ENCODE measurements at places on chromosomes 16 and 17.

GRCh38 chr17:13704333-13704732, 102.6 kb upstream of the HS3ST3A1 start:
- no peaks in the 10 kb centered on the region for H3K27me3 ChIP-seq
- no peak overlapping the region for H3K4me3 ChIP-seq
- no peaks in the 10 kb centered on the region for H3K4me1 ChIP-seq
- H3K36me3 ChIP-seq, result no peaks in the 10 kb centered on the region
- DNase-seq, result no peak

GRCh38 chr17:2871205-2871604, 75.0 kb downstream of the RAP1GAP2 start:
- H3K4me3 ChIP-seq, result no peak overlapping the region
- H3K36me3 ChIP-seq, result no peaks in the 10 kb centered on the region
- no peak for DNase-seq
- no peak overlapping the region for H3K27ac ChIP-seq
- no peaks in the 10 kb centered on the region for H3K27me3 ChIP-seq

- no peak overlapping the region for H3K27ac ChIP-seq
- H3K27me3 ChIP-seq, result no peaks in the 10 kb centered on the region
- no peak for DNase-seq
- H3K4me1 ChIP-seq, result no peaks in the 10 kb centered on the region
These were observed 19.4 kb downstream of the CD300A start for GRCh38 chr17:74485841-74486240.

- peaks cover 7% of the 10 kb centered on the region for H3K4me1 ChIP-seq
- no peak overlapping the region for H3K4me3 ChIP-seq
- H3K36me3 ChIP-seq, result no peaks in the 10 kb centered on the region
- no peak overlapping the region for H3K27ac ChIP-seq
- no peaks in the 10 kb centered on the region for H3K27me3 ChIP-seq
These were observed 89.7 kb downstream of the SEC14L1 start for GRCh38 chr17:77230436-77230830.

DNA sequence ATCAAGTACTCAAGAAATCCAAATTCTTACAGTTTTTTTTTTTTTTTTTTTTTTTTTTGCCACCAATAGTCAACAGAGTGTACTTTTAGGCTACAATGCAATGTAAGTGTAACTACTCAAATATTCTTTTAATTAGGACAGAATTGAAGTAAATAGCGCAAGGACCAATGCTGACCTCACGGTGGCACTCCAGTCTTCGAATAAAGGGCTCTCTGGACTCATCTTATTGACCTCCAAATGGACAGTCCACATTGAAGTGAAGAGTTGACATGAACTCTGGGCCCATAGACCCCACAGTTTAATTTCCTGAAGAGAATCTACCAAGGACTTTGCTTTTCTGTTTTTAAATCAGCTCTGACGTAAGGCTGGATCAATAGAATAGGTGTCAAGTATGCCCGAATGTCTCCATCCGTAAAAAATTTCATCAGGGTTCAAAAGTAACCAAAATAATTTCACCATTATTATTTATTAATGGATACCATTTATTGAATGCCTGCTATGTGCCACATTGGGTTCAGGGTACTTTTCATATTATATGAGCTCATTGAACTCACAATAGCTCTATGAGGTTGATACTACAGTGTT, 7.3 kb upstream of the DDX52 start:
- peak; percentile 44 for DNase-seq
- H3K27me3 ChIP-seq, result no peaks in the 10 kb centered on the region
- H3K36me3 ChIP-seq, result no peaks in the 10 kb centered on the region
- no peak overlapping the region for H3K4me3 ChIP-seq

GRCh38 chr17:45992175-45992574, 6.9 kb upstream of the STH start:
- no peaks in the 10 kb centered on the region for H3K36me3 ChIP-seq
- no peaks in the 10 kb centered on the region for H3K4me1 ChIP-seq
- no peak overlapping the region for H3K27ac ChIP-seq
- no peak overlapping the region for H3K4me3 ChIP-seq

DNA sequence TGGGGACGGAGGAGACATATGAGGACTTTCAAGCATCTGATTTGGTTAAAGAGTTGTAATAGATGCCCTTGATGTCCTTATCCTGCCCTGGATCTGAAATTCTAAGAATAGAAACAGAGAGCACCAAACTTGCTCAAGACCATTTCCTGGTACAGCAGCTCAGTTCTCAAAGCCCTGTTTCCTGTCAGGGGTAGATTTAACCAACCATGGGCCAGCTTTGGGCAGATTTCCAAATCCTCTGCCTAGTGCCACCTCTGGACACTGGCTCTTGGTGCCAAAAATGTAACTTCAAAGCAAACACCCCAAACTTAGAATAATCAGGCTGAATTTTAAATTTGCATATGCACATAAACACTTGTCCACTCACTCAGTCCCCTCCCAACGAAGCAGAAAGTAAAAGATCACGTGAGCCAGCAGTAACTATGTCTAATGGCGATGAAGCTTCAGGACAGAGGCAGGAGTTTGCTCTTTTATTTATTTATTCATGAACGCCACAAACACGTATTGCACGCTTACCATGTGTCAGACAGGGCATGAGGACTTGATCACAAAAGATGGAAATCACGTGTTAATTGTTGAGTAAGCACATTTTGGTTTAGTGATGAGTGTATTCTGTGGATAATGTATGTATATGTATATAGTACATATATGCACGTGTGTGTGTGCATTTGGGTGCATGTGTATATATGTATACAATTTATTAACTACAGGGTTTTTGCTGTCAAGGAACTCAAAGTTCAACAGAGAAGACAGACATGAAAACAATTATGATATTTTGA, 23.1 kb upstream of the SDK2 start:
- no peak for DNase-seq
- no peaks in the 10 kb centered on the region for H3K36me3 ChIP-seq
- H3K4me1 ChIP-seq, result no peaks in the 10 kb centered on the region
- H3K27me3 ChIP-seq, result no peaks in the 10 kb centered on the region
- no peak overlapping the region for H3K27ac ChIP-seq

GRCh38 chr16:3076577-3076976, 11.1 kb downstream of the IL32 start:
- H3K4me3 ChIP-seq, result no peak overlapping the region
- no peaks in the 10 kb centered on the region for H3K27me3 ChIP-seq
- no peak for DNase-seq
- H3K27ac ChIP-seq, result peak overlapping the region; percentile 47

GRCh38 chr16:24645739-24646645, 83.5 kb upstream of the TNRC6A start:
- DNase-seq, result peak; percentile 22
- no peak overlapping the region for H3K27ac ChIP-seq
- H3K36me3 ChIP-seq, result no peaks in the 10 kb centered on the region
- H3K27me3 ChIP-seq, result no peaks in the 10 kb centered on the region

GRCh38 chr16:75114946-75115825, 1.4 kb downstream of the LDHD start:
- no peak overlapping the region for H3K27ac ChIP-seq
- H3K4me3 ChIP-seq, result peak overlapping the region; percentile 50
- H3K36me3 ChIP-seq, result no peaks in the 10 kb centered on the region
- no peak for DNase-seq

DNA sequence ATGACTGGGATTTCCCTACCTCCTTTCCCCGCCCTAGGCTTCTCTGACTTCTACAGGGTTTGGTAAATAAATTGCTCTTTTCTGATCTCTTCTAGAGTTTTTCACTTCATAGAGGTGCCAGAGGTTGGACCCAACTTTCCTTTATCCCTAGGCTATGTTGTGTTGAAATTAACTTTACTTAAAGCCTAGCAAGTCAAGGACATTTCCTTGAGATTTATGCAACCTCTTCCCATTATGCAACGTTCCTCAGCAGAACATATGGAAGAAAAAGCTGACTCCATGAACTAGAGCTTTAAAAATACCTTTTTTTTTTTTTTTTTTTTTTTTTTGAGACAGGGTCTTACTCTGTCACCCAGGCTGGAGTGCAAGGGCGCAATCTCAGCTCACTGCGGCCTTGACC, 15.5 kb downstream of the MPO start:
- peaks cover 6% of the 10 kb centered on the region for H3K27me3 ChIP-seq
- H3K4me3 ChIP-seq, result no peak overlapping the region
- no peaks in the 10 kb centered on the region for H3K4me1 ChIP-seq
- no peaks in the 10 kb centered on the region for H3K36me3 ChIP-seq
- no peak for DNase-seq

GRCh38 chr17:81514739-81515529, 2.3 kb upstream of the ACTG1 start:
- peak; percentile 84 for DNase-seq
- H3K36me3 ChIP-seq, result peaks cover 16% of the 10 kb centered on the region
- H3K27me3 ChIP-seq, result no peaks in the 10 kb centered on the region
- H3K4me1 ChIP-seq, result peaks cover 20% of the 10 kb centered on the region

- H3K4me3 ChIP-seq, result no peak overlapping the region
- no peak for DNase-seq
- H3K36me3 ChIP-seq, result no peaks in the 10 kb centered on the region
- H3K27me3 ChIP-seq, result no peaks in the 10 kb centered on the region
These were observed 34.4 kb downstream of the PMFBP1 start for GRCh38 chr16:72137380-72138063.

GRCh38 chr16:8905168-8905762, 23.1 kb downstream of the LITAFD start:
- no peak overlapping the region for H3K27ac ChIP-seq
- H3K36me3 ChIP-seq, result peaks cover 54% of the 10 kb centered on the region
- H3K4me3 ChIP-seq, result no peak overlapping the region
- no peaks in the 10 kb centered on the region for H3K4me1 ChIP-seq
- no peak for DNase-seq

DNA sequence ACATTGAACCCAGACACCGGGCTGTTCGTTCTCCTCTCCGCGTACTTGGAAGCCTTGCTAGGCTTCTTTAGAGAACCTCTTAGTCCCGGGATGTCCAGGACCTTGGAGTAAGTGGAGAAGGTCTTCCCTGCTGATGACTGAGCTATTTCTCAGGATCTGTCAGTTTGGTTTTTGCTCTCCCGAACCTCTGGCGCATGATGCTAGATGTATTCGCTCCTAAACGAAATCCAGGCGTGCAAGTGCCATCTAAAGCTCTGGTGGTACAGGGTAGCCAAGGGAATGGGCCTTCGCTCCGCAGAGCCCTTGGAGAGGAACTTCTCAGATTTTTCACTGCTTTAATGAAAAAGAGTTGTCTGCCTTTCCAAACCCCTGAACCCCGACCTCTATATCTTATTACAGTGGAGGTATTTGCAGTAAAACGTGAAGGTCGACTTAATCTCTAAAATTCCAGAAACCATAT, 547 bp downstream of the VMP1 start:
- peak overlapping the region; percentile 75 for H3K4me3 ChIP-seq
- H3K27me3 ChIP-seq, result no peaks in the 10 kb centered on the region
- no peaks in the 10 kb centered on the region for H3K36me3 ChIP-seq
- H3K27ac ChIP-seq, result peak overlapping the region; percentile 87
- DNase-seq, result no peak

GRCh38 chr16:52318302-52319009, 228.5 kb downstream of the TOX3 start:
- no peaks in the 10 kb centered on the region for H3K27me3 ChIP-seq
- no peaks in the 10 kb centered on the region for H3K36me3 ChIP-seq
- no peak overlapping the region for H3K4me3 ChIP-seq

DNA sequence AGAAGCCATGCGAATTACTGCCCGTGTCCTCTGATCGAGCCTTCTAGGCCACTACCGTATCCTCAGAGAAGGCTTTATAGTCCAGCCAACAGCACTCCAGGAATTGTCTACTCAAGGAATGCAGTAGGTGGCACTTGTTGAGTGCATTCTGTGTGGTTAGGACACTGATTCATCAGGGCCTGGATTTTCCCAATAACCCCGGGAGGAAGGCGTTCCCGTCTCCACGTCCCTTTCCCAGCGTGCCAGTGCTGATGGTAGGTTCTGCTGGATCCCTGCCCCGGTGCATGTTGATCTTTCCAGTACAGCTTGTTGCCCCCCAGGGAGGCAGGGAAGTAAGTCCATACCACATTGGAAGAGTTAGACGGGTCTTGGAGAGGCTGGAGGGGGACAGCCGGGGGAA, 122.2 kb downstream of the RPTOR start:
- H3K27ac ChIP-seq, result no peak overlapping the region
- no peak for DNase-seq
- no peaks in the 10 kb centered on the region for H3K36me3 ChIP-seq

DNA sequence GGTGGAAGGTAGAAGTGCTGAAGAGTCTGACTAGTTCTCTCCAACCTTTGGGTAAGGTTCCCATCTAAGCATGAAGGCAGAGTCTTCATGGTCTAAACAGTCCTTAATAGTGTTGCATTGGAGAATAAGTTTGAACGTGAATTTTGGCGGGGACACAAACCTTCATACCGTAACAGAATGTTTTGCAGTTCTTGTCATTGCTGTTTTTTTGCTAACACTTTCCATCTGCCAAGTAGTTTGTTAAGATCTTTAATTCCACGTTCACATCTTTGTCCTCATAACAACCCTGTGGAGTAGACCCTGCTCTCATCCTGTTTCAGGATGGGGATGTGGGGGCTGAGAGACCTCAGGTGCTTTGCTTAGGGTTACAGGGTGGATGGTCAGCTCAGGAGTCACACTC, 936.9 kb upstream of the EEF2KMT start:
- no peak overlapping the region for H3K4me3 ChIP-seq
- H3K27me3 ChIP-seq, result no peaks in the 10 kb centered on the region
- H3K36me3 ChIP-seq, result no peaks in the 10 kb centered on the region

- no peak overlapping the region for H3K27ac ChIP-seq
- H3K27me3 ChIP-seq, result no peaks in the 10 kb centered on the region
- no peaks in the 10 kb centered on the region for H3K36me3 ChIP-seq
These were observed 27.1 kb downstream of the TMEM235 start for GRCh38 chr17:78258323-78259191.

DNA sequence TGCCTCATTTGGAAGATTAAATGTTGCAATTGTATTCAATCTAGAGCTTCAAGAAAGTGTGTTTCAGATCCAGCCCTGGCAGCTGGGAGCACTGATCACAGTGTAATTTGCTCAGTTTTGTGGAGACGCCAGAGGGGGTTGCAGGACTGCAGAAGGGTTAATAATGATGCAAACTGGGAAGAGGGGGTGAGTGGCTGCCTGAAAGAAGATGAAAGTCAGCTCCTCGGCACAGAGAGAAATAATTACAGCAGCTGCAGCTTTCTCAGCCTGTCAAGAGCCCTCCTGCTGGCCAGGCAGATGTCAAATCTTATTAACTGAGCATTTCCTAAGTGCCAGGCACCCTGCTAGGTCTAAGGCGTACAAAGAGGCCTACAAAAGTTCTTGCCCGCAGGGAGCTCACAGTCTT, 97.7 kb downstream of the ZNF18 start:
- no peak overlapping the region for H3K27ac ChIP-seq
- no peak for DNase-seq

DNA sequence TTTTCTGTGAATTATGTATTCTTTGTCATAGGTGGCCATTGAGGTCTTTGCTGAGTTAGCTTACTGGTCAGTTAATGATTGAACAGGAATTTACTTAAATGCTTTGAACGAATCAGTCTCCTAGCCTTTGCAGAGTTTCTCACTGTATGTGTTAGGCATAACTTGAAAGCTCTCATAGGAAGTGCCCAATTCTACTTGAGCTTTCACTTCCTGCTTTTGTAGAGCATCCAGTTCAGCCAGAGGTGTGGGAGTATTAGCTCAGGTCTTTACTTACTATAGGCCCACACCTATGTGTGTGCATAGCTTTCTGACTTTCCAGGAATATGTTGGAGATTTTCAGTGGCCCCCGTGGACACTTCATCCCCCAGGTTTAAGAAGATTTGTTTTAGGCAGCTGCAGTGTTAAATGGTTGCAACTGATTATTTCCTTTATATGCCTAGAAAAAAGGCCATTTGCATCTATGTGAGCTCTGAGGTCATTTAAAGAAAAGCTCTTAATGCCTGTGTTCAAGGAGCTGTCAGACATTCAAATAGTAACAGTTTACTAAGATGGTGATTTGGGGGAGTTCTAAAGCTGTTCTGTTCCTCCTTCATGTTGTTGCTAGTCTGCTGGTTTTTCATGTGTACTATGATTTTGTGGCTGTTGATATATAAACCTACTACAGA, 62.3 kb downstream of the PHKB start:
- no peaks in the 10 kb centered on the region for H3K27me3 ChIP-seq
- DNase-seq, result no peak
- no peaks in the 10 kb centered on the region for H3K36me3 ChIP-seq
- H3K4me3 ChIP-seq, result no peak overlapping the region
- no peak overlapping the region for H3K27ac ChIP-seq

Data from colonic mucosa (tissue), 4 donors.